ENCODE measurements at places on chromosomes 4 and X.

GRCh38 chrX:69139516-69139915 lies 25.7 kb downstream of the PJA1 start:
- DNase-seq, result no peak

DNA sequence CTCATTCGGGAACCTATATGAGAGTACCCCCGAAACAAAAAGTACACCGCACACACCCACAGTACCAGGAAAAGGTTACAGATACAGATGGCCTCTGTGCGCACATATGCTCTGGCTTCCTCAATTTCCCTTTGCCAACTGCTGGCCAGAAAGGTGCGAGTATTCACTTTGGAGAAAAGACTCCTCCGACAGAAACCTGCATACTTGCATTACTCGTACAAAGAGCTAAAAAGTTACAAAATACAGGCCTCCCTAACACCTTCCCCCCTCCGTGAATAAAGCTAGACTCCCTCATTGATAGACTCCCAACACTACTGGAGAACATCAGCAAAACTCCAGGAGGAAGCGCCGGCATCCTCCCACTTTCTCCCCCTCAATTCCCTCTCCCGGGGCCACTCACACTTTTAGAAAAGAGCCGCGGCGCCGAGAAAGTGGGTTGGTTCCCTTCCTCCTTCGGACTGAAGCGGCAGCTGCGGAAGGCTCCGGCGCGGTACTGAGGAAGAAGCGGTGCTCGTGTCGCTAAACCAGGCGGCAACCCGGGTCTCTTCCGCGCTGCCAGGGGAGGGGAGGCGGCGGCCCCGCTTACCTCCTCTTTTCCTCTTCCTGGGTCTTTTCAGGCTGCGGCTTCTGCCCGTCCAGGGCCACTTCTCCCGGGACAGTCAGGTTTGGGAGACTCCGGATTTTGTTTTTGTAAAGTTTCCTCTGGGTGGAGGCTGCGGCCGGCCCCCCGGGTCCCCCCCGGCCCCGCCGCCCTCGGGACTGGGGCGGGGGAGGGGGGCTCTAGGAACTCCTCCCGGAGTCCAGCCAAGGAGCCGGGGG lies 1.1 kb downstream of the FBXW7 start:
- DNase-seq, result peak; percentile 35

GRCh38 chrX:103678199-103678993 lies 8.1 kb downstream of the MORF4L2 start:
- DNase-seq, result no peak

- no peak for DNase-seq
These were observed 1290.5 kb downstream of the ADGRL3 start for GRCh38 chr4:62490635-62491034.

- no peak for DNase-seq
These were observed 18.2 kb downstream of the UBE2D3 start for GRCh38 chr4:102809190-102809589.

DNA sequence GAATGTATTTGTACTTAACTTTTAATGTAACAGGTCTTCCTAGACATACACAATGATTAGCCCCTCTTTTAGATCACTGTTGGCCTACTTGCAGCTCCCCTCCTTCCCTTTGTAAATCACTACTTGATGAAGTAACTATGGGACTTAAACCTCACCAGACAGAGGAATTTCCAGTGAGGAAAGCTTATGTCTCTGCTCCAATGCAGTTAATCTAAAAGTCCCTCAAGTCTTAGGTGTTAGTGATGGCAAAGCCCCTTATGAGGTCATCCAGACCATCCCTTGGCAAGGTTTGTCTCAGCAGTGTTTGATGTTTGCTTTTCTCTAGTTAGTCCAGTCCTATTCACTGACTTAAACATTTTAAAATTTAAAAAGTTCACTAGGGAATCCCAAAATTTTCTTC lies 877.3 kb upstream of the INTU start:
- no peak for DNase-seq

GRCh38 chr4:98625920-98626319 lies 32.5 kb downstream of the TSPAN5 start:
- DNase-seq, result no peak

GRCh38 chr4:57168982-57169381 lies 58.8 kb upstream of the IGFBP7 start:
- no peak for DNase-seq

GRCh38 chr4:85498068-85498733 lies 23.3 kb downstream of the ARHGAP24 start:
- DNase-seq, result no peak

DNA sequence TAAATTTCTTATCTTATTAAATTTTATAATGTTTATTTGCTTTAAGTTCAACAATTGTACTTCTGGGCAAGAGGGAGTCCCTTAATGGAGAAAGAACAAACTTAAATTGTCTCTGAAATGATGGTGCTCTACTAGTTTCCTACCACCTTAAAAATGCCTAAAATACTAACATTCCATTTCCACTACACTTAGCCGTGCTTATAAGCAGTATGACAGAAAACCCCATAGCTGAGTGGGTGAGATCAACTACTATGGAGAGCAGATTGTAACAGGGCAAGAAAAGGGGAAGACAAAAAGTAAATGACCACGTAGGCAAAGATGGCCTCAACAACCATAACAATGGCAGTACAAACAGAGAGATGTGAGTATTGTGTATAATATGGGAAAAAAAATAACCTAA lies 35.0 kb downstream of the RFC1 start:
- no peak for DNase-seq

GRCh38 chrX:57137501-57137900 lies 304 bp upstream of the SPIN2A start:
- DNase-seq, result no peak

DNA sequence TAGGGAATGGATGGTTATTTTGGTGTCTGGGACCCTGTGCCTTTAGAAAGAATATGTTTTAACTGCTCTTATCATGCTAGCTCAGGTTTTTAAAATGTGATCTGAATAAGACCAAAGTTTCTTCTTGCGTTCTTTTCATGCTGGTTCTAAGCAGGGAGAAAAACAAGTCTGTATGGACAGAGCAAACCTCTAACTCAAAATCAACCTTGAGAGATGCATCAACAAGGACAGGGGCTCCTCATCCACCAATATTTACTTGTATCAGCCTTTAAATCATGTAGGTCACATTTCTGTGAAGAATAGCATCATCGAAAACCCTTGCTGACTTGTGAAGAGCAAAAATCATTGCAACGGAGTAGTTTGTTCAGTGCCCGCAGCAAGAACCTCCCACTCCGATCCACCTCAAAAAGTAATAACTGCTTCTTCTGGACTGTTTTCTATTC lies 1.2 kb downstream of the ATP10D start:
- no peak for DNase-seq

GRCh38 chrX:2693113-2694002 lies 2.3 kb downstream of the CD99 start:
- peak; percentile 80 for DNase-seq

- no peak for DNase-seq
These were observed 68.3 kb upstream of the DDX3X start for GRCh38 chrX:41265615-41266014.

DNA sequence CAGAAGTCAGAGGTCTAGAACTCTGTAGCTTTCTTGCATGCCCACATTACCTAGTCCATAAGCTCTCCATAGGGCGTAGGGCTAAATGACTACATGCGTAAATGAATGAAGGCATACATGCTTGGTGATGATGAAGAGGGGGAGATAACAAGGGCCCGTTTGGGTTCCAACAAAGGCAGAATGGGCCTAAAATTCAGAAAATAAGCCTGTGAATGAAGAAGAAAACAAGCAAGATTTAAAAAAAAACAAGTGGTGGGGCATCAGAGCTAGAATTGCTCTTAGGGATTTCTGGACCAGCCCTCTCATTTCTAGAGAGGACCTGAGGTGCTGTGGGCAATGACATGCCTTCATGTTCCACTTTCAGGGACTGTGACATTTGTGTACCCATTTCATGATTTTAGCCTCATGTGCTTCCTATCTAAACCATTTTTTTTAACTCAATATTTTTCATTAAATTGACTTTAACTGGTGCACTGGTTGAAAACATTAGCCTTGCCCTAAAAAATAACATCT lies 12.1 kb downstream of the GPRIN3 start:
- DNase-seq, result peak; percentile 67

DNA sequence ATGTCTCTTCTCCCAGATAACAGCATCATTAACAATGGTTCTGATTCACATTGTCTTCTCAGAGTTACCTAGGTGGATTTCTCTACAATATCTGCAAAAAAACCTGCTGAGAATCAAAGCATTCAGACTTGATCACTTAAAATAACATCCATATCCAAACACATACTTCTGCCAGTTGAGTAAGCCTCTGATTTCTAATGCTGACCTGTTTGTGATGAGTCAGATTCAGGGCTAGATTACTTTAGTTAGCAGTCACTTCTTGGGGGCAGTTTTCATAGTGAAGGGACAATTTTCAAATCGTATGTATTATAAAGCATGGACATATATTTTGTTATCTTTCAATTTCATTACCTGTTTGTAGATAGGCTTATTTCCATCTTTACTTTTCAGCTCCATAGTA lies 35.5 kb downstream of the CCNI start:
- DNase-seq, result no peak

Data from stimulated activated effector memory CD8-positive, alpha-beta T cell treated with anti-CD3 and anti-CD28 coated beads, Interleukin-12 subunit alpha, Interleukin-12 subunit beta, amount 100 ng/mL, for 72 hours (primary cell).